ENCODE measurements at places on chromosomes 7 and 10. TPM values are rescaled to one million over a fixed set of nuclear protein-coding genes. Genes with fewer than 3 reads are reported as not detected.

Gene CTBP2
- 81.8 TPM for total RNA-seq

Gene NEUROG3
- not detected for total RNA-seq

Gene SORBS1
- 0.16 TPM for total RNA-seq

Gene PTPRE
- total RNA-seq, result 0.52 TPM

Gene NUTM2E
- total RNA-seq, result not detected

Gene CELF2
- total RNA-seq, result 4.4 TPM

Gene TLX1
- not detected for total RNA-seq

Gene ZNF365
- 0.94 TPM for total RNA-seq

Gene VAX1
- total RNA-seq, result not detected

Gene ALOX5
- total RNA-seq, result under 0.01 TPM

Gene TET1
- 3.0 TPM for total RNA-seq

Gene CEP55
- 0.94 TPM for total RNA-seq

Gene POMZP3
- 5.2 TPM for total RNA-seq

Gene BZW2
- total RNA-seq, result 42.0 TPM

Gene HOXA2
- 0.43 TPM for total RNA-seq

Gene PLCE1
- total RNA-seq, result 3.3 TPM

Gene RPEL1
- total RNA-seq, result under 0.01 TPM

Gene CALN1
- not detected for total RNA-seq

Gene PRSS37
- total RNA-seq, result not detected
